ENCODE measurements at places on chromosomes 16 and 17.
A peak's percentile ranks its signal among the peaks of the same experiment; 100 is the strongest.

- DNase-seq, result peak; percentile 84
Measured at GRCh38 chr17:17147821-17148220, 58.3 kb downstream of the PLD6 start.

DNA sequence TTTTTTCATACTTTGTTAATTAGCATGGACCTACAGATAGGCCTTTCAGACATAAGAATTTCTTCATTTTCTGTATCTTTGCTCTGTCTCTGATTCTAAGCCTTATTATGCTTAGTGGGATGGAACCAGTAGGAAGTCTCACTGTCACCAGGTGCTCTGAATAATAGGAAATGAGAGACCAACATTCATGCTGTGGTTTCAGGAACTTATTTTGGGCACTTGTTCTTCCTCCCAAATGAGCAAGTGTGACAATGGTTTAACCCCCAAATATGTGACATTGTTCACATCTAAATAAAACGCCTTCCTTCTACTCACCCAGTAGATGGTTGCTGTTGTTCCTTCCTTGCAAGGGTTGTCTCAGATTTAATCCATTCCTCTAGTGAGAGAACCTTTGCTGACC is 100.2 kb downstream of the SYCE1L start:
- no peak for DNase-seq

DNA sequence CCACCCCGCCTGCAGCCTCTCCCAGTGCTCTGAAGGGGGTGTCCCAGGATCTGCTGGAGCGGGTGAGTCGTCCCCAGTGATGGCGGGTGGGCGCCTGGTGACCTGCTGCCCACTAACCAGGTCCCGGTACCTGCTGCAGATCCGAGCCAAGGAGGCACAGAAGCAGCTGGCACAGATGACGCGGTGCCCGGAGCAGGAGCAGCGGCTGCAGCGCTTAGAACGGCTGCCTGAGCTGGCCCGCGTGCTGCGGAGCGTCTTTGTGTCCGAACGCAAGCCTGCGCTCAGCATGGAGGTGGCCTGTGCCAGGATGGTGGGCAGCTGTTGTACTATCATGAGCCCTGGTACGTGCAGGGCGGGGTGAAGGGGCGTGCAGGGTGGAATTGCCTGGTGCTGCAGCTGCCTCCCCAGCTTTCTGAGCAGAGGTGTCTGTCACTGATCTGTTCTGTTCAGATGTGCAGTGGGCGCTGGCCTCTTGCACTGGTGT is 3.6 kb downstream of the CDT1 start:
- no peak for DNase-seq

- no peak for DNase-seq
Measured at GRCh38 chr17:64974750-64975317, 55.6 kb upstream of the LRRC37A3 start.

DNA sequence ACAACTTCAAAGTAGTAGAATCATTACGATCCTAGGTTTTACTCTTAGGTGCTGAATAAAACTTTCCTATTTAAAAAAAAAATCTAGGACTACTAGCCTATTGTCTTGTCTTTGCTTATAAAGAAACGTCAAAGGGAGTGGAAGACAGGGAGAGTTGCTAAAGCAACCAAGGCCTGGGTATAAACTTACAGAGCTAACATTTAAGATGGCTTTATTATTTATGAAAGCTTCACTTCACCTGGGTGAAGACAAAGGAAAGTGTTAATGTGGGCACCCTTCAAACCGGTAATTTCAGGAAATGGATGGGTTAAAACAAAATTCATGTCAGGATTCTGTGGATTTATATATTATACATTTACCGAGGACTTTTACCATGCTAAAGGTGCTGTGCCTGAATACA is 2.5 kb downstream of the DUSP14 start:
- DNase-seq, result no peak

GRCh38 chr16:56417138-56417537 is 8.2 kb downstream of the AMFR start:
- DNase-seq, result no peak

- no peak for DNase-seq
Measured at GRCh38 chr16:27700304-27700995, 150.5 kb downstream of the KATNIP start.

GRCh38 chr16:56824331-56824730 is 40.7 kb upstream of the SLC12A3 start:
- peak; percentile 38 for DNase-seq

DNA sequence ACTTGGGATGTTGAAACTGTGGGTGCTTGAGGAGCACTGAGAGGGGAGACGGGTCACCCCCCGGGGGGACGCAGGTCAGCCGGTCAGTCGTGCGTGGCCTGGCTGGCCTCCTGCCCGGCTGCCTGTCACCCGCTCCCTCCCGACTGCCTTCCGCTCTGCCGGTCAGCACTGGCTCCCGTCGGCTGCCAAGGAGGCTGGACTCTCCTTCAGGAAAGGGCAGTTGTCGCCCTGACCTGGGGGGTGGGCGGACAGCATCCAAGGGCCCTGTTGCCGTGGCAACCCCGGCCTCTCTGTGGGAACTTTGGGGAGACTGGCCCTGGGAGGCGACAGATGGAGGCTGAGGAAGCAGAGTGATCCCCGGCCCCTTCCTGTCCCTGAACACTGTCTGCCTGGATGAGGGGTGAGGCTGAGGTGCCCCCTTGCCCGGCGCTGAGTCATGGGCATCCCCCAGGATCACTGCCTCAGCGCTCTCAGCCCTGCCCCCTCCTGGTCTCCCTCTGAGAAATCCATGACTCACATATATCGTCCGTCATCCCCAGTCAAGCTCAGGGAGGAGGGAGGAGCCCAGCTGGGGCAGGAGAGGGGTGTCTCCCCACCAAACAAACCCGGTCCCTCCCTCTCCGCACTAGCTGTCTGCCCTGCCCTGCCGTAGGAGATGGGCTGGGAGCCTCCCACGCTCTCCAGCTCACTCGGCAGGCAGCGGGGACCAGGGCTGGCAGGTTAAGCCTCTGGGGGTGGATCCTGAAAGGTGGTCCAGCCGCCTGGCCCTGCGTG is at the start of gene ADGRG1:
TSS of gene ADGRG1 (plus strand) at position 623 of the 774 bp plus-strand sequence. CDS start 21,658 bp downstream, outside the sequence.
- DNase-seq, result peak; percentile 94

- no peak for DNase-seq
Measured at GRCh38 chr17:57016071-57016763, 38.3 kb downstream of the SCPEP1 start.

GRCh38 chr17:62614142-62614541 is 13.3 kb upstream of the MRC2 start:
- DNase-seq, result peak; percentile 95

GRCh38 chr17:10875430-10875851 is 37.6 kb upstream of the PIRT start:
- peak; percentile 3 for DNase-seq

DNA sequence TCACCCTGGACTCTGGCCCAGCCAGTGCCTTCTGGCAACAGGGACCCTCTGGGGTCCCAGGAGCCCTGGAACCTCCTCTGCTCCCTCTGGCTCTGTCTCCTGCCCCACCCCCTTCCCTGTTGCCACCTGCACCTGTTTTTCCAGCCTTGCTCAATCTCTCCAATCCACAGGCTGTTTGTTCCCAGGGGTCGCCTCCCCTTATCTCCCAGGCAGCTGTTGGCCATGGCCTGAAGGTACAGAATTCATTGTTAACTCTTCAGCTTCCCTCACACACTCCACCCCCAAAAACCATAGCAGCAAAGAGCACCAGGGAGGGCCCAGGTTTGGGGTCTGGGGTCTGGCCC is 39.3 kb upstream of the TOB1 start:
- DNase-seq, result no peak

DNA sequence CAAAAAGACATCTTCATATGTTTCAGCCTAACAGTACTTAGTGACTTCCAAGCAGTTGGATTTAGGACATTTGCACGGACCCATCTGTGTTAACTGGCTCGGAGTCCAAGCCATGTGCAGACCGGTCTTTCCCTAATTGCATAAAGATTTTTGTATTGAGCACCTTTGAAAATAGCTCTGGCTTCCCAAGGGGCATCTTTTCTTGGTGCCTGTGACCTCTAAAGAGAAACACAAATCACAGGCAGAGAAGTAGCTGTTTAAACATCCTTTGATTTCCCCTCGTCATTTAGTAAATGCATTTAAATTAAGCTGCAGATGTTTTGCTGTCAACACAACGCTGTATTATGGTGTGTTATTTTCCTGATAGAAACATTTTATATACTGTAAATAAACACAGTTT is 288.2 kb upstream of the SALL1 start:
- no peak for DNase-seq

GRCh38 chr17:38749223-38750043 is 1.3 kb upstream of the PCGF2 start:
- DNase-seq, result peak; percentile 68

DNA sequence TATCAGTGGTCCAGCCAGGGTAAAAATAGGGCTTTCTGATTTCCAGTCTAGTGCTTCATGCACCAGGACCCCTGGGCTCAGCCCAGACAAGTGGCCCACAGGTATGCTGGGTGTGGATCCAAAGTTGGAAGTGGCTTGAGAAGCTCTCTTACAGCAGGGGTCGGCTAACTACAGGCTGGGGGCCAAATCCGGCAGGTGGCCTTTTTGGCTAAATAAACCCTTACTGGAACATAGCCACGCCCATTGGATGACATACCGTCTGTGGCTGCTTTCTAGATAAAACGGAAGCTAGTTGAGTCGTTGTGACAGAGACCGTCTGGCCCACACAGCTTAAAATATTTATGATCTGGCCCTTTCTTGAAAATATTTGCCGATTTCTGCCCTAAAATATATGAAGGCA is 119.0 kb upstream of the CDC42EP4 start:
- no peak for DNase-seq

DNA sequence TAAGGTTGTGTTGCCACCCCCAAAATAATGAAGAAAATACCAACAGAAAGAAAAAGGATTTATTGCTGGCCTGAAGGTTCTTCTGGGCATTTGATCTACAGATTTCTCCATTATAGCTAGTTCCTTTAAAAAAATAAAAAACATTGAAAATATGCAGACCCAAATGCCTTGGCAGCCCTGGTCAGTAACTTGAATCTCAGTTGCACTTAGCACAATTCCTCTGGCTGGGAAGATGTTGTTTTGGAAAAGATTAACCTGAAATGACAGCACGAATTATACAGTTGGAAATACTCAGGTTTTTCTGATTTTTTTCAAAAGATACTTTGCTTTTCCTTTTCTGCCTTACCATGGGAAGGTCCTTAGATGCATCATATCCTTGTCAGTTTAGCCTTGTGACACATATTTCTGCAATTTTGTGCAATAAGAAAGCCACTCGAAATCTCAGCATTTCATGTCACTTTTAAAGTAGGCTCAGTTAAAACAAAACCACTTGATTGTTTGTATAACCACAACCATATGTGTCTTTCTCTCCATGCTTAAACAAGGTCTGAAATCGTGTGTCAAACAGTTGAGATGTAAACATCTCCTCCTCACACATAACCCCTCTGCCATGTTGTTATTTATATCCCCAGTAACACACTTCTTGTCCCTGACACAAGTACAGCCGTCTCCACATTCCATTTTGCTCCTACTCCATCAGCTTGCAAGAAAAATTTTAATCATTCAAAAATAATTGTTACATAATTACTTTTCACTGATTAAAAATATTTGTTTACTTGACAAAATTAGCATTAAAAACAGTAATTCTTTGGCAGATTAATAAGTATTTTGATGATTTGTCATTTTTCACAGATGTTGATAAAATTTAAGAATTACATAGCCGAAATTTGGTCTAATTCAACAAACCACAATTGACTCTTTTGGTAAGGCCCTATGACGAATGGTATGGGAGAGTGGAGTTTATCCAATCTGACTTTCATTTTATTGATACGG is 61.1 kb downstream of the SIAH1 start:
- DNase-seq, result peak; percentile 45

GRCh38 chr16:81652798-81653505 is 126.1 kb upstream of the PLCG2 start:
- no peak for DNase-seq

DNA sequence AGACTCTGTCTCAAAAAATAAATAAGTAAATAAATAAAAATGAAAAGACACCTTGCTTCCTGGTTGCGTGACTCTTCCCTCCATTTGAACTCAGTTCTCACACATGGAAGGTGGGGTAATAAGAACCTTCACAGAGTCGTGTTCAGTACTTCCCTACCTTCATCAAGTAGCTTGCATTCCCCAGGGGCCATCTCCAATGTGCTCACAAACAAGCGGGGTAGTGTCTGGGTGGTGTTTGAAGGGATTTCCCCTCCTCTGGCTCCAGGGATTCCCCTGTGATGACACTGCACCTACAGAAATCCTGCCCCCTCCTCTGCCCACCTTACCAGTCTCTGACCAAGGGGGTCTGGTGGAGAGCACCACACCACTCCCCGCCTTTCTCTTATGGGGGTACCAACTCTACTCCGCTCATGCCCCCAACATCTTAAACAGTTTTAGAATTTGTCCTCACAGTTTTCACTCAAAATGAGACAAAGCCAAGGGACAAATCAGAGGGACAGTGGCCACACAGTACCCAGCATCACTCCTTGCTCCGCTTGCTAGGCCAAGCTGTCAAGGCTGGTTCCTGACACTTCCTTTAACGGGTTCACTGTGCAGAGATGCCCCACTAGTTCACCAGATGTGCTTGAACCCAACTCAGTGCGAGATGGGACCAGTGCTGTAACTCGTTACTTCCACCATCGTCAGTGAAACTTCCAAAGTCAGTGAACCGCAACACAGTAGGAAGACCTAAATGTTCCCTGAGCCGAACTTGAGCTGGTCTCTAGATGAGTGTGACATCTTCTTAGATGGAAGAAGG is 69.1 kb downstream of the COPRS start:
- no peak for DNase-seq

- DNase-seq, result no peak
Measured at GRCh38 chr16:70429888-70430666, 8.8 kb downstream of the ST3GAL2 start.

DNA sequence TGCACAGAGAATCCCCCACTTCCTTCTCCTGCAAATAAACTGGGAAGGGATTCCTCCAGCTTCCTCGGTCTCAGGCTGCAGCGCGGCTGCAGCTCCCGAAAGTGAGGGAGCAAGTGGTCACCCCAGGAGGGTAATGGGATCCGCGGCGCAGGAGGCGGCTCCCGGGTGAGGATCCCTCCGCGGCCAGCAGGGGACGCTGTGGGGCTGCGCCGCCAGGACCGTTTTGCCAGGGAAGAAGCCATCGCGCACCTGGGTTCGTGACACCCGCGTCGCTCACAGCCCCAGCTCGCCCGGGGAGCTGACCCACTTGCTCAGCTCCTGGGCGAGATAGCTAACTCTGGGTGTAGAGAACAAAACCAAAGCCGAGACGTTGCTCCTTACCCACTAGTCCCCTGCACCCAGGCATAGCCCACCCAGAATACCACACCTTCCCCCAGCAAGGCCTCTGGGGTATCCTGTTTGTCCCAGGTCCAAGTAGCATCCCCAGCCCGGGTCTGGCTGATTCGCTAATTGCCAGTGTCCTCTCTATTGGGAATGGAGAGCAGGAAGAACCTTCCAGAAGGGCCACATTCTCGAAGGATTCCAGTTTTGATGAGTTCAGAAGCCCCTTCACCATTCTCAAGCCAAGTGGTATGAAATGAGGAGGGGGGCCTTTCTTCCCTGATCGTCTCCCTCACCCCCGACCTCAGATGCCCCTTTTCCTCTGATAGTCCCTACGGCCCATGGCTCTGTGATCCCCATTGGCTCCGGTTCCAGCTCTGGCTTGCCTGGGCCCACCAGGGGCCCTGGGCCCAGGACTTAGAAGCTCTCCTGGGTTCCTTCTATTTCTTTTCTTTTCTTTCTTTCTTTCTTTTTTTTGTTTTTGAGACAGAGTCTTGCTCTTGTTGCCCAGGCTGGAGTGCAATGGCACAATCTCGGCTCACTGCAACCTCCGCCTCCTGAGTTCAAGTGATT is 14.1 kb downstream of the CYGB start:
- peak; percentile 30 for DNase-seq
